ENCODE measurements at places on chromosomes 3 and 15.

DNA sequence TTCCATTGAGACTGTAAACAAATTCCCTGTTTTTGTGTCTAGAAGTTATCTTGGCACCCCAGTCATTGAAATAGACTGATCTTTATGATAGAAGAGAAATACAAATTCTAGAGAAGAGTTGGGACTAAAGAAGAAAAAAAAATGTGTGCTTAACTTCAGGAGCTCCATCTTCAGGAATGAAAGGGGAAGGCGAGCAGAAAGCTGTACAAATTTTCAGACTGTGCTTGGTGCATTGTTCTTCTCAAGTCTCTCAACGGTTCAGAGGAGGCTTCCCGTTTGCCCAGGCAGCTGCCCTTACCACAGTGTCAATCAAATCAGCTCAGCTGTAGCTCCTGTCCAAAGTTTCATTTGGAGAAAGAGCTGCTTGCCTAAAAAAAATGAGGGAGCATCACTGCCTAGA is 41.7 kb downstream of the OXSM start:
- DNase-seq = no peak

GRCh38 chr3:60431599-60431958 is 819.7 kb downstream of the FHIT start:
- no peak for DNase-seq

- no peak for DNase-seq
These were observed 4.9 kb downstream of the BTD start for GRCh38 chr3:15606434-15606891.

DNA sequence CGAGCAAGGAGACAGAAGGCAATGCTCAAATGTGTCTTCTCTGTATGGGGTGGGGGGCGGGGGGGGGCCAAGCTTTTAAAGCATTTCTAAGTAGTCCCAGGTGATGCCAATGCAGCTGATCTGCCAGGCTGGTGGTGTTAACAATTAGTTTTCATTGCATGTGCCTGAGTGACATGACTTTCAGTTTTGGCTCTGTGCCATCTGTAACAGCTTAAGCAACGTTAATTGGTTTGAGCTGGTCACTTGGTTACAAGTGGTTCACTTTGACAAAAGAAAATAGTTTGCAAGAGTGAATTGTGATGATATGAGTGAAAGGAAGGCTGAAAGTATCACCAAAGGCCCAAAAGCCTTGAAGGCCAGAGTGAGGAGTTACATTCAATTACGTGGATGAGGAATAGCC is 26.4 kb upstream of the LRIG1 start:
- DNase-seq = no peak

DNA sequence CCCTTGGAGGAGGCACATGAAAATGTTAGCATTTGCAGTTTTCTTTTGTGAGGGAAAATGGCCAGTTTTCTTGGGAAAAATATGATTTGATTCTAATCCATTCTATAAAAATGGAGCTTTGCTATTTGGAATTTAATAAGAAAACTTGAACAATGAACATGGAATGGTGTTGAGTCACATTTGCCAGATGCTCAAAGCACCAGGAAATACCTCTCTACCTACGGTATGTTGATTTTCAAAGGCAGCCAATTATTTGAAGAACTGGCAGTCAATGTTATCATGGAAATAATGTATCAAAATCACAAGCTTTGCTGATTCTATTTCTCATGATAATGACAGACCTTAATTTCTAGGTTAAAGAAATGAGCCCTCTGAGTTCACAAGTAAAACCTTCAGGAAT is 14.9 kb downstream of the NME9 start:
- DNase-seq = no peak

GRCh38 chr3:127064391-127065137 is 81.6 kb downstream of the PLXNA1 start:
- DNase-seq = no peak
